Hematopoietic multipotent progenitor cell treated with erythropoietin and hydrocortisone succinate and interleukin-3 and kit ligand, for 4 days (in vitro differentiated cells): ENCODE measurements at places on chromosomes 2 and 18.

DNA sequence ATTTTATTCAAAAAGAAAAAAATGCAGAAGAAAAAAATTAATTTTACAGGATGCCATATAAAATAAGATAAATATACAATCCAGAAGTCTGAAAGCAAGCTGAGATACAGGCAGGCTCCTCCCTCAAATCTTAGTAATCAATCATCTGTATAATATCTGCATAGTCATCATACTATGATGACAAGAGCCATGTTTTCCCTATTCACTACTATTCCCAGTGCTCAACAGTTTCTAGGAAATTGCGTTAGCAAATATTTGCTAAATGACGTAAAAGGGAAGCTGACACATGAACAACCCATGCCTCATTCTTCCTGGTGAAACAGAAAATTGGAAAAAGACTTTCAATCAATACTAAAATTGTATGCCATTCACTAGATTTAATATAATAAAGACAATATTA lies 793.2 kb downstream of the SUCLG1 start:
- no peak for DNase-seq

GRCh38 chr2:42953216-42953615 lies 160.8 kb upstream of the HAAO start:
- DNase-seq: peak; percentile 61

GRCh38 chr2:9261231-9261883 lies 54.7 kb downstream of the ASAP2 start:
- DNase-seq: peak; percentile 17

DNA sequence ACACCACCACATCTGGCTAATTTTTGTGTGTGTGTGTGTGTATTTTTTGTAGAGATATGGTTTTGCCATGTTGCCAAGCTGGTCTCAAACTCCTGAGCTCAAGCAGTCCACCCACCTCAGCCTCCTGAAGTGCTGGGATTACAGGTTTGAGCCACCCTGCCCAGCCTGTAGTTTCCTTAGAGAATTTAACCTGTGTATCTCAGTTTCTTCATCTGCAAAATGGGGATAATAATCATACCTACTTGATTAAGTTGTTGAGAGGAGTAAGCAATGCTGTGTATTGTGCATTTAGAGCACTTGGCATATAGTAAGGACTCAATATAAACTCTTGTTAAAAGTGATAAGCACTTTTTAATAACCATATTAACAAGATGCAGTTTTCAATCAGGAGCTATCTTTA lies 6.3 kb upstream of the SANBR start:
- DNase-seq: no peak

DNA sequence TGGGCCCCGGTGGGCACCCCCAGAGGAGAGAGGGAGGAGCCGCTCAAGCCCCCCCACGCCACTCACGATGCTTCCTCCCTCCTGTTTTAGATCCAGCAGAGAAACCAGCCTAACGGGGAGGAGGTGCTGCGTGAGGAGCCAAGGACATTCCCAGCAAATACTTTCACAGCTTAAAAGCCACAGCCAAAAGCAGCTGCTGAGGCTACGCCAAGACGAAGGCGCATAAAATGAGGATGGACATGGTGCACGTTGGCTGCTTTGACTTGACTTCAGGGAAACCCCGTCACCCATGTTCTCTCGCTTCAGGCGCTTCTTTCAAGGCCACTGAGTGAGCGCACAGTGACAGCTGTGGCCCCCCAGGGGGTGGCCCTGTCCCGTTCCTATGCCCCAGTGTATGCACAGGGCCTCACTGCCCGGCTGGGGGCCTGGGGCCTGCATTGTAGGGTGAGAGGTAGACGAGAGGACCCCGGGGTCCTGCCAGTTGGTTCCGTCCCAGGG lies 72.1 kb upstream of the PXDN start:
- no peak for DNase-seq

- no peak for DNase-seq
Measured at GRCh38 chr2:159409116-159409800, 122.8 kb upstream of the WDSUB1 start.

GRCh38 chr2:142515493-142515892 lies 362.0 kb upstream of the KYNU start:
- no peak for DNase-seq

GRCh38 chr18:61854578-61855448 lies 38.0 kb downstream of the RNF152 start:
- DNase-seq: no peak

DNA sequence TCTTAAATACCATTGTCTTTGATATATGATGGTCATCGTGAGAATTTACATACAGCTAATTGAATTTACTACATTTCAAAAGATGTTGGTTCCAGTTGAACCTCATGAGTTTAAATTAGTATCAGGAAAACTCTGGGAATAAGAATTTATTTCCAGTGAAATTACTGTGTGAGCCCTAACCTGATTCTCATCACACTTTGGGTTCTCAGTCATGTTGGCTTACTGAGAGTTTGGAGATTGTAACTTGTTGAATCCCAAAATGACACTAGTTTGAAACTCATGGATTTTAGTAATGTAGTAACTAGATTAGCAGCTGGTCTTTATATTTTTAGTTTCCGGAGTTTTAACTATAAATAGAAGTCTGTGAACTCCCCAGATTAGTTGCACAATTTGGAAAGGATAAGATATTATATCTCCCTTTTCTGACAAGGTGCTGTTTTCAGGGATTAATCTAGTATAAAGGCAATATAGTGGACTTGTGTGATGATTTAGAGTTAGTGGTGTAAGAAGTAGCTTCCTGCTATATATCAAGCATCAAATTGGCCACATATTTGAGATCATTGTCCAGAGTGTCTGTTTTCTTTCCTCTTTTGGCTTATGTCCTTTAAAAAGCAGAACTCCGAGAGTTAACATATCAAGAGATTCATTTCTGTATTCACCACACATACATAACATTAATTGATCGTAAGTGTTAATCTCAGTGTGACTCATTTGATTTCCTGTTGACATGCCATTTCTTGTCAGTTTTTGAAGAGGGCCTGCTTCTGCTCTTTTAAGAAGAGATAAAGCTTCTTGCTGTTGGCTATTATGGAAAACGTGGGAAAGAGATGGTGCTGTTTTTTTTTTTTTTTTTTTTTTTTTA lies 15.7 kb downstream of the NDUFV2 start:
- DNase-seq: peak; percentile 76

DNA sequence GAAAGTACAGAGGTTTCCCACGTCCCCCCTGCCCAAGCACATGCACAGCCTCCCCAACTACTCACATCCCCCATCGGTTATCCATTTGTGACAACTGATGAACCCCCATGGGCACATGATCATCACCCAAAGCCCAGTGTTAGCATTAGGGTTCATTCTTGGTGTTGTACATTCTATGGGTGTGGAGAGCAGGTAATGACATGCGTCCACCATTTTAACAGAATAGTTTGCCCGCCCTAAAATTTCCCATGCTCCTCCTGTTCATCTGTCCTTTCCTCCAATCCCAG lies 74.3 kb downstream of the LONRF2 start:
- DNase-seq: no peak

- DNase-seq: no peak
Measured at GRCh38 chr18:39911716-39912115, 2043.3 kb upstream of the PIK3C3 start.

- DNase-seq: no peak
Measured at GRCh38 chr18:28256166-28256565, 79.2 kb upstream of the CDH2 start.
